Right lobe of liver (tissue), 6 donors: ENCODE measurements at places on chromosomes 4 and X. TPM values are rescaled to one million over a fixed set of nuclear protein-coding genes. Genes with fewer than 3 reads are reported as not detected.

GPR143 gene
- 1.1 TPM for total RNA-seq

DNA sequence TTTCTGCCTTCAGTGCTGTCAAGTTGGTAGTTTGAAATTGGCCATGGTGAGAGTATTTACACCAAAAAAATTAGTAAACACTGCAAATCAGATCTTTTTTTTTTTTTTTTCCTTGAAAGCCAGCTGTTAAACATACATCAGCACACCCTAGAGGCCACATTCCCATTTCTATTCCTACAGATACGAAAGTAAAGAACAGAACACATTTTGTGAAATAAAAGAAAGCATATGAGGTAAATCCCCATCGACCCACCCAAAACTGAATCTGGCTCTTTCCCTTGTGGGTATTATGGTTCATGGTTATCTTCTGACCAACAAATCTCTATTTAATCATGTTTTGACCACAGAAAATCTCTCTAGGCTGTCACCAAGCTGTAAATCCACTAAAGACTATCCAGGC is 41.8 kb upstream of the AP1AR start:
- no peak for DNase-seq

GRCh38 chrX:149831473-149831872 is 49.5 kb upstream of the MAGEA8 start:
- DNase-seq: no peak

GRCh38 chrX:141935645-141936044 is 32.0 kb downstream of the MAGEC1 start:
- DNase-seq: no peak

GRCh38 chr4:156948133-156948532 is 23.5 kb downstream of the PDGFC start:
- no peak for DNase-seq

DNA sequence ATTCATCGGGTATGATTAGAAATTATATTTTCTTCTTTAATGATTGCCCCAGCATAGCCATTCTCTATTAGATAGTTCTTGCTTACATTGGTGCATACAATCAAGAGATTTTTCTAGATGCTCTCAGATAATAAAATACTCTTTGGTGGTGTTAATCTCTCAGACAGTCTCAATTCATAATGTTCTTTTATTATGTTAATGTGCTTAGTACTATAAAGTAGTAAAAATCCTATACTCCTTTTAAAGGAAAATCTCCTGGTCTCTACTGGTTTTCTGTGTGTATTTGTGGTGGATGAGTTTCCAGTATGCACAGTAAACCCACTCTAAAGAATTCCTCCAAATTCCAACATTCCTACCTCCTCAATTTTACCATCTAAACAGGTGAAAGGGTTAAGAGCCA is 203.5 kb downstream of the FAT4 start:
- DNase-seq: no peak
